ENCODE measurements at places on chromosomes 2 and 18.

- DNase-seq = no peak
Observed at GRCh38 chr2:173571021-173571821, 216.5 kb downstream of the CDCA7 start.

DNA sequence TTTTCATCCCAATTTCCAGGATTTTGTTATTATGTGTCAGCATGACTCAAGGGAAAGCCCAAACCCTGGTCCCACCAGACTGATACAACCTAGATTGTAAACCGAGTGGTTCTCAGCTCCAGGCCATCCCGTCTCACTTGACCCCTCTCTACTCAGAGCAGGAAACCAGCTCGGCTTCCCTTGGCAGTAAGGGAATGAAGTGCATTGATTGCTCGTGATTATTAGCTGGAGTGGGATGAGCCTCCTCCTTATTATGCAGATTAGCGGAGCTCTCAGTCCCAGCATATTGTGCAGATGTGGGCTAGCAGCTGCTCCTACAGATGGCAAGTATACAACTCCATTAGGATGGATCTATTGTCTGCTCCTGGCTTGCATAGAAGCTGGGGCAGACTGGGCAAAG, 167.6 kb downstream of the LNPK start:
- no peak for DNase-seq

GRCh38 chr2:186717320-186718007, 23.6 kb downstream of the FAM171B start:
- no peak for DNase-seq

- DNase-seq = no peak
Observed at GRCh38 chr18:78738076-78738690, 241.4 kb upstream of the SALL3 start.

- no peak for DNase-seq
Observed at GRCh38 chr2:165594935-165595255, 125.4 kb downstream of the CSRNP3 start.

GRCh38 chr2:12045864-12046291, 299.4 kb downstream of the LPIN1 start:
- DNase-seq = no peak
